ENCODE measurements at places on chromosomes 16 and 17.

GRCh38 chr17:48148854-48149786 lies 41.6 kb downstream of the SNX11 start:
- DNase-seq: no peak

DNA sequence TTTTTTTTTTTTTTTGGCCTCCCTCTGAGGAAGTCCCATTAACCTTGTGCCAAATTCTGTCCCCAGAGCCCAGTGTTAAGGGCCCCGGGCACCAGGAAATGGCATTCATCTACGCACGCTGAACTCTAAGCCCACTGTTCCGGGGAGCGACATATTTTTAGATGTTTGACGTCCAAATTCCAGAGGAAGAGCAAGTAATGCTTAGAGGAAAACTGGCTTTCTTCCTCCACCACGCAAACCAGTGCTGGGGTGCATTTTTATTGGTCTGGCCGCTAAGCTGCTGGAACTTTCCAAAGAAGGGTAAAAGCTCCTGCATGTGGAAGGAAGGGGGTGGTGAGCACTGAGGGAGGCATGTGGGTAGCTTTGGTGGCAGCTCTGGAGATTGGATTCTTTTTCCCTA lies 8.3 kb downstream of the WFDC1 start:
- DNase-seq: no peak

DNA sequence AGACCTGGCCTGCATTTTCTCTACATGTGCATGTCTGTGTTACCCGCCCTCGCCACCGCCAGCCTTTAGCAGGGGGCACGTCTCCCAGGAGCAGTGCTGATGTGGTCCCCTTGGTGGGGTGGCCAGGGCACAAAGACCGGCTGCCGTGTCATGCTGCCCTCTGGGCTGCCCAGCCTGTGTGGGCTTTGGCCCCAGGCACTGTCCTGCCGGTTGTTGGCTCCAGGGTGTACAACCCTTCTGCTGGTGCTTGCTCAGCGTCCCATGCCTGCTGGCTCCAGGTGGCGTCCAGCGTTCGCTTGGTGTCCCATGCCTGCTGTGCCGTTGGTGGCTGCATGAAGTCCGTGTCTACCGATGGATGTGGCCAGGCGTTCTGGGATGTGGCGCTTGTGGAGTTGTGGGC lies 4.1 kb downstream of the BAIAP2 start:
- DNase-seq: no peak

DNA sequence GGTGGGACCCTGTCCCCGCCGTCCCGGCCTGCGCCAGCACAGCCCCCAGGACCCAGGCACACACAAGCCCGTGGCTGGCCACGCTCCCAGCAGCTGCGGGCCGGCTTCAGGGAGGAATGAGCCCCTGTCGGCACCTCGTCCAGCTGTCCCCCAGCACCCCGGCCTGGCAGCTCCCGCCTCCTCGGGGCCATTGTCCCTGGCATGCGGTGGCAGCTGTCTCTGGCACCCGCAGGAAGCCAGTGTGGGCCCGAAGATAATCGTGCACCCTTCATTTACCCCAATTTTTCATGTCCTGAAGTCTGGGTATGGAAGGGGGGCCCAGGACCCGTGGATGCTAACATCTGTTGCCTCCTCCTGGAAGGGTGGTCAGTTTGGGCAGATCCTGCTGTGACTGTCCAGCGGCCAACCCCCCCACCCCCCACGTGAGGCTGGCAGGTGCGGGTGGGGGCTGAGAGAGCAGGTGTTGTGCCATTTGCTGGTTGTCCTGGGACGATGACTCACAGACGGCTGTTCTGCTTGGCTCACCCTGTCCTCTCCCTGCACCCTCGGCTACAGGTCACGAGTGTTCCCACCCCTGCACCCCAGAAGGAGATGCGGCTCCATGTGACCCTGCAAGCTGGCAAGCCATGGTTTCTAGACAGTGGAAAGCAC lies 4.0 kb upstream of the LMF1 start:
- no peak for DNase-seq

DNA sequence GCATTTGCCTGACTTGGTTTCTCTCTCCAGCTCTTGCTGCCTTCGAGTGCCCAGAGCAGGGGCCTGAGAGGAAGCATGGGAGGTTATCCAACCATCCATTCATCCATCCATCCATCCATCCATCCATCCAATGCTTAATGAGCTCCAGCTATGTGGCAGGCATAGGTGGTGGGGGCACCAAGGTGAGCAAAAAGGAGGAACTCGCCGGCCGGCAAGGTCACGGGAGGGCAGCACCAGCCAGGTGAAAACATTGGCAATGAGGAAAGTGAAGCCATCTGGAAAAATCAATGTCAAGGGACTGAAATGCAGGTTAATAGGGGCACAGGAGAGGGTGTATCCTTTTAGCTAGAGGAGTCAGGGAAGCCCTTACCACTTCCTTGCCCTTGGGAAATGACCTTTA lies 18.2 kb upstream of the DOK4 start:
- DNase-seq: no peak

DNA sequence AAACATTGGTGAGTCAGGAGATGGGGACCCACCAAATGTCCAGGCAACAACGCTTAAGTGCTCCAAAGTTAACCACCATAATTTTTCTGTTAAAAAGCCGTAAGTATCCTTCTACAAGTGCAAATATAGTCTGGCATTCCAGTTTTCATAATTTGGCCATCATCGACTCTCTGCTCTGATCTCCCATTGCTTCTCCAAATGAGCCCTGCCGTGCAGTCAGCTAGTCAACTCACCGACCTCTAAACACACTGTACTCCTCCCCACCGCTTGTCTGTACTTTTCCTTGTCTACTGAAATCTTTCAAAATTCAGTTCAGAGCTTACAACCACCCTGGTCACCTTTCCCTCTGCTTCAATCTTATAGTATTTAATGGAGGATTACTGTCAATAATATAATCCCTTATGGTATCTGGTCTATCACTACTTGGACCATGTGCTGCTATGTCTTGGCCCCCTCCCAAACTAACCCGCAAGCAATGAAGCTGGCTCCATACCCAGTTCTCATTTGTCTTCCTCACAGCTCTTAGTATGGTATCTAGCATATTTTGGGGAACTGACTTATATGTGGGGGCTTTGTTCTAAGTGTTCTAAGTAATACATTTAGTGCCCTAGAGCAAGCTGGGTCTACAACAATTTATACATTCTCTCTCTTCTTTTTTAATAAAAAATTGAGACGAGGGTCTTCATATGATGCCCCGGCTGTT lies 52.7 kb upstream of the SLC25A19 start:
- no peak for DNase-seq

GRCh38 chr16:17230932-17231581 lies 239.7 kb downstream of the XYLT1 start:
- DNase-seq: no peak

DNA sequence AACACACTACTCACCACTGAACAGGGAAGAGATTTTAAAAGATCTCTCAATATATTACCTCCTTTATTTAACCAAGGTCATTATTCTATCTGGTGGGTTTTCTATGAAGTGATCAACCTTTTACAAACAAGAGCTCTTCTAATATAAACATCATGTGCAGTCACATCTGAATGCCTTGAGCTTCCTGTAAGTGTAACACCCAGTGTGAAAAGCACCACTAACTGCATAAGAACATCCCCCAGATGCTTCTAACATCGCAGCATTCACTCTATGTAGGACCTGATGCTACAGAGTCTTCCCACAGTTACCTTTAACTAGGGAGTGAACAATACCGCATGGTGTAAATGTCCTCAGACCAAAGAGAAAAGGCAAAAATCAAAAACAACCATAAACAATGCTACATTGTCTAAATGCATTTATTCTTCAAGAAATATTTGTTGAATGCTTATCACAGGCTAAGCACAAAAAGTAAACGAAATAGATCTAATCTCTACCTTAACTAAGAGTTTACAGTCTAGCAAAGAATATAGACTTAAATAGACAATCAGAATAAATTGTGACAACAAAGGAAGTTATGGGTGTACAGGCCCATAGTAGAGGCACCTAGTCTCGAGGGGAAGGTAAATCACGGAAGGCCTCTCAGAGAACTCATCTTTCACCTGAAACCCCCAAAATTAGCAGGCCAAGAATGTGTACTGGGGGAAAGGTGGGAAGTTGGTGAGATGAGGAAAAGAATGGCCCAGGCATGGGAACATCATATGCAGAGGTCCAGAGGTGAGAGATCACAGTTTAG lies 16.2 kb downstream of the SKAP1 start:
- no peak for DNase-seq

DNA sequence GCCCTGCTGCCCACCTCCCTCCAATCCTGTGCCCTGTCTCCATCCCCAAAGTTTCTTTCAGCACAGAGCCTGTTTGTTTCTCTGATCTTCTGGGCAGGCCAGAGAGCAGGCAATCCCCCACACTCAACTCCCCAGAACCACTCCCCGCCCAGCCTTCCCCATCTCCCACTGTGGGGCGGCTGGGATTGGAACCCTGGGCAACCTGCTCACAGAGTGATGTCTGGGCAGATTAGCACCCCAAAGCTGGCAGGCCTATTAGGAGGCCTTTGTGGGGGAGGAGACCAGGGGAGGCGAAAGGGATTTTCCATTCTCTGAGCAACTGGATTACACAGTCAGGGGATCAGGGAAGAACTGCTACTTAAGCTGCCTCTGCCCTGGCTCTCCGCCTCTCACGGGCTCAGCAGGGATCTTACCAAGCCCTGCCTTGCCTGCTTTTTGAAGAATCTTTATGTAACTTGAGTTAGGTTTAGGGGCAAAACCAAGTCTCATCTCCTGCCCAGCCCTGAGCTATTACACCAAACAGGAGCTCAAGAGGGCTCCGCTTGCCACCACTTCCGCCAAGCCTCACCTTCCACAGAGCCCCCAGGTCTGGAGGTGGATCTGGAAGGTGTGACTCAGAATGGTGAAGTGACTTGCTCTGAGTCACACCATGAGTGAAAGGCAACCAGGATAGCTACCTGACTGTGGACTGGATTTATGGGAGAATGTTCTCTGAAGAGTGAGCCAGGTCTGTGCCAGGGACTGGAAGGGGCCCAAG lies 16.0 kb upstream of the LHX1 start:
- DNase-seq: no peak

DNA sequence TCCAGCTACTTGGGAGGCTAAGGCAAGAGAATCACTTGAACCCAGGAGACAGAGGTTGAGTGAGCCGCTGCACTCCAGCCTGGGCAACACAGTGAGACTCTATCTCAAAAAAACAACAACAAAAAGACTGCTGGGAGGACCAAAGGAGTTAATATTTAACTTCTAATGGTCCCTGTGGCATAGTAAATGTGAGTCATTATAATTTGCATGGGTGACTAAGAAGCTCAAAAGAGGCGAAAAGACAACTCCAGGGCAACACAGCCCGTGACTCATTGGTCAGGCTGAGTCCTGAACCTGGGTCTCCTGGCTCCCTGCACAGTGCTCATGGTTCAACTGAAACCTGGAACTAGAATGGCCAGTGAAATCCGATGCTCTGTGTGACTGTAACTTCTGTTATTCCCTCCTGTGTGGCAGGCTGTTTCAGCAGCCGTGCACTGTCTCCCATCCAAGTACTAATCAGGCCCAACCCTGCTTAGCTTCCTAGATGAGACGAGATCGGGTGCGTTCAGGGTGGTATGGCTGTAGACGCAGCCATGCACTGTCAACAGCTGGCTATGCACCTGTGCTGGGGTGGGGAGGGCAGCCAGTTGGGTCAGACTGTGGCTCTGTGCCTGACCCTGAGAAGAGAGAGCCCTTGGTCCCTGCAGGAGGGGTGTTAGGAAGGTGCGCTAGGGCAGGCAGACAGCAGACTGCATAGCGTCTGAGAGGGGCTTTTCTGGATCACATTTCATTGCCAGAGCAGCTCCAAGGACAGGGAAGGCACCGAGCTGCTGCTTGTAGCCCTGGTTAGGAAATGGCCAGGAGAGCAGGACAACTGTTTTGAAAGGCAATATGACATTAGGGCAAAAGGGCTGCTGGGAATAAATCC lies 14.5 kb upstream of the GPRC5C start:
- DNase-seq: no peak

DNA sequence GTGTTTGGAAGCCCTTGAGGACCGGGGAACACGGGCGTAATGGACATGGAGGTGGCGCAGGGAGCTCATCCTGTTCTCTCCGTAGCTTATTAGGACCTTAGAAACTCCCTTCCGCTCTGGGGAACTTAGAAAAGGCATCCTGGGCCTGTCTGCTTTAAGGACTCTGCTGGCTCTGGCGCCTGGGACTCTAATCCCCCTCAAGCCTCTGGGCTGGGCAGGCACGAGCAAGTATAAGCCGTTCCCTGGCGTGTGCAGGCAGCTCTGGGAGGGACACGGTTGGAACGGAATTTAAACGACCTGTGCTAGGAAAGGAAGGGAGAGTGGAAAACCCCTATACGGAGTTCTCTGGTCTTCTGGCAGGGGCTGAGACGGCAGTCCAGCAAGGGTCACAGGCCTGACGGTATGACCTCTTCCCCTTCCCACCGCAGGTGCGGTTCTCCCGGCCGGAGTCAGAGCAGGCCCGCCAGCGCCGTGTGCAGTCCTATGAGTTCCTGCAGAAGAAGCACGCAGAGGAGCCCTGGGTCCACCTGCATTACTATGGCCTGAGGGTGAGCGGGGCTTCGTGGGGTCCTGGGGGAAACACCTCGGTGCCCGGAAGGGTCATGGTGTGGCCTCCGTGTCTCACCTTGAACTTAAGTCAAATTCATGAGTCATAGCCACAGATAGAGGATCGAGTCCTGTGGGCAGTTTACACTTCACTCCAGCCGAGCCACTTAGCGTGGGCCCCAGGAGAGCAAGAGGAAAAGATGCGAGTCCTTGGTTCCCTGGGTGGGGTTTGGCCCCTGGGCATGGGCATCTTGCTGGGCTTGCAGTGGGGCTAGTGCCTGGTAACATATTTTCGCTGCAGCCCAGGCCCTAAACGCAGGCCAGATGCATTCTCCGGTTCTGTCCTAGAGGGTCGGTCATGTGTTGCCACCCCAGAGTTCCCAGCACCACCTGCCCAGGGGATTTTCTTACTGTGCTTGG lies 17.7 kb downstream of the POLR3E start:
- DNase-seq: no peak

DNA sequence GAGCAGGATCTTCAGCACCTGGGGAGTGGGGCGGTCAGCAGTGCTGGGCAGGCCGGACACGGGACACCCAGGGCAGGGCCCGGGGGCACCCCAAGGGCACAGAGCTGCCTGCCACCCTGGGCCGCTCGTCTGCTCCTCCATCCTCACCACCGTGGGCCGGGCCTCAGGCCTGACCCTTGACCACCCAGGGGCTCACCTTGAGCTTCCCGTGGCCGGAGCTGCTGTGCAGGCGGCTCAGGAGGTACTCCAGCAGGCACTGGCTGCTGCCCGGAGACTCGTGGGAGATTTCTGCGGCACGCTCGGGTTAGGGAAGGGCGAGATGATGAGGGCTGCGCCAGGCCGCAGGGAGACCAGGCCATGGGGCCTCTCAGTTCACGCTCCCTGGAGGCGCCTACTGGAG lies 2.1 kb downstream of the TEPSIN start:
- no peak for DNase-seq

DNA sequence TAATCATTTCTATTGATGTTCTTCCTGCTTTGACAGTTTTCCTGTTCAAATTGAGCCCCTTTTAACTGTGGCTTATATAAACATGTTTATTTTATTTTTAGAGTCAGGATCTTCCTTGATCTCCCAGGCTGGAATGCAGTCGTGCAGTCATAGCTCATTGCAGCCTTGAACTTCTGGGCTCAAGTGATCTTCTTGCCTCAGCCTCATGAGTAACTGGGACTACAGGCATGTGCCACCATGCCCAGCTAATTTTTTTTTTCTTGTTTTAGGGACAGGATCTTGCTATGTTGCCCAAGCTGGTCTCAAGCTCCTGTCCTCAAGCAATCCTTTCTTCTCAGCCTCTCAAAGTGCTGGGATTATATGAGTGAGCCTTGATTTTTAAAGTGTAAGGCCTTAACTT lies 14.7 kb downstream of the PHKB start:
- DNase-seq: no peak

All from Jurkat, Clone E6-1 (cell line).